T-helper 2 cell treated with Interferon-gamma antibody and Interleukin-4, amounts not matched to agents 5 μg/mL and 100 μg/mL, for 36 hours (primary cell): ENCODE measurements at places on chromosomes 2 and 18.
A peak's percentile ranks its signal among the peaks of the same experiment; 100 is the strongest.

DNA sequence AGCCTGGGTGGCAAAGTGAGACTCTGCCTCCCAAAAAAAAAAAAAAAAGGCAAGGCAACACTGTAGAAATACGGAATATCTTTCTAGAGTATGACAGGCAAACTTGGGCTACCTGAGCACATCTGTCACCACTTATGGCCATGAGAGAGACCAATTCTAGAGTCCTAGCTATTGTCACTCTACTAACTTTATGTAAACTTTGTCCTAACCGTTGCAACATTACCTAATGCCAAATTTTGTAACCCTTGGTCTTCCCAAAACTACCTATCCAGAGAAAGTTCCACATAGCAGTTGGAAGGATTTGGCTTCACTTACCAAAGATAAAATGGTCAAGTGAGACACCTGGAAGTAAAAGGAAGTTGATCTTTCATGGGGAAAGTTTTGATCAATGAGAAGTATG lies 26.6 kb upstream of the SCN7A start:
- no peak for DNase-seq

DNA sequence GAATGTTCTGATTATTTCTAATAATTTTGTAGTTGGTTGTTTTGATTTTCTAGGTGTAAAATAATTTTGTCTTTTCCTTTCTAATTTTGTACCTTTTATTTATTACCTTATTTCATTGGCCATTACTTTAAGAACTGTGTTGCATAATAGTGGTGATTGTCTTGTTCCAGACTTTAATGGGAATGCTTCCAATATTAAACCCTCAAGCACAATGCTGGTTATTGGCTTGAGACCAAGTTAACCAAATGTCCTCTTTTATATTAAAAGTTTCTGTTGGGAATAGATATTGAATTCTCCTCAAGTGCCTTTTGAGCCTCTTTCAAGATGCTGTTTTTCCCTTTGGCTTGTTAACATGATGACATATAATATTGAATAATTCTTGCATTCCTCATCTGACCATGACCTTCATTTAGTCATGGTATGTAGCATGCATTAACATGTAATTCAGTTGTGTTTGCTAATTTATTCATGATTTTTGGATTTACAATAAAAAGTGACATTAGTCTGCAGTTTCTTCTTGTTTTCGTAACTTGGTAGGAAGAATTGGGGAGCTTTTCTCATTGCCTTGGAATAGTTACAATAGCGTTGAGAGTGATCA lies 141.7 kb downstream of the DIS3L2 start:
- DNase-seq: no peak

DNA sequence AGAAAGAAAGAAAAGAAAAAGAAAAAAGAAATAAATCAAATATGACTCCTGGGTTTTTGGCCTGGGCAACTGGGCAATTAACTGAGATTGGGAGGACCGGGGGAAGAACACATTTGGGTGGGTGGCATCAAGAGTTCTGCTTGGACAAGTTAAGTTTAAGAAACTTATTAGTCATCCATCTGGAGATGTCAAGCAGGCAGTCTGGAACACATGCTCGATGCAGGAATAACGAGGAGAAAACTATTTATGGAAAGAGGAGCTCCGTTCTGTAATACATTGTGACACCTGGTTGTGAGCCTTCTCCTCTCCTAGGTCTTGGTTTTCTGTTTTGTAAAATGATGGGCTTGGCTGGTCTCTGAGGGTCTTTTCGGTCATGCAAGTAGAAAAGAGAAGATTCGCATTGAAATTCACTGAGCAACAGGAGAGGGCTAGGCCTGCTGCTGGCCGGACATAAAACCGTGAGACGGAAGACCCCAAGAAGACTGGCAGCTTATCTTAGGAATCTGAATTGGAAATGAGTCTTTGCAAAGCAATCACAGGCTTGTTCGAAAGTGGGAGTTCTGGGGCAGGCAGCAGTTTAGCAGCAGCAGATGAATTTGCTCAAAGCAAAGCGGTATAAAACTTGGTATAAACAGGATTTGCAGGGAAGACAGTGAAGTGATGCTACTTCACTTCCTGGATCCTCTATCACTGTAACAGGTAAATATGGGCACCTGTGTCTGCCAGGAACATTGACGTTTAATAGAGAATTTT lies 51.4 kb downstream of the E2F6 start:
- DNase-seq: no peak

DNA sequence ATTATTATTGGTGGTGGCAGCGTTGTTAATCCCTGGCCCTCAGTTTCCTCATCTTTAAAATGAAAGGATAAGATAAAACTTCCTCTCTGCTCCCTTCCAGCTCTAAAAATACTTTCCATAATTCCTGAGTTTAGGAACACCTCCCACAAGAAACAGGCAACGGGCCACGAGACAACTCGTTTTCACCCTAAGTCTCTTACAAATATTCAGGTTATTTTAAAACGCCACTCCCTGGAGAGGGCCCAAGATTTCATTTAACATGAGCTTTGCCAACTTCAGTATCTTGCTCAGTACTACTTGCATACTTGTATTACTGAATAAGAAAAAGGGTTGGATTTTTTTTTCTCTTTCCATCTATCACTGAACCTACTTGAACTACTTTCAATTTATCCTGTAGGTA lies 611.1 kb upstream of the FANCL start:
- no peak for DNase-seq

GRCh38 chr2:182381225-182381624 lies 45.6 kb downstream of the PDE1A start:
- no peak for DNase-seq

- peak; percentile 19 for DNase-seq
Observed at GRCh38 chr2:170715062-170715931, at the start of gene SP5. Gene SP5, plus strand, starts transcription at chr2:170715337. Its CDS starts 176 bp downstream, at chr2:170715513.
